ENCODE measurements at places on chromosomes 3 and 15.

DNA sequence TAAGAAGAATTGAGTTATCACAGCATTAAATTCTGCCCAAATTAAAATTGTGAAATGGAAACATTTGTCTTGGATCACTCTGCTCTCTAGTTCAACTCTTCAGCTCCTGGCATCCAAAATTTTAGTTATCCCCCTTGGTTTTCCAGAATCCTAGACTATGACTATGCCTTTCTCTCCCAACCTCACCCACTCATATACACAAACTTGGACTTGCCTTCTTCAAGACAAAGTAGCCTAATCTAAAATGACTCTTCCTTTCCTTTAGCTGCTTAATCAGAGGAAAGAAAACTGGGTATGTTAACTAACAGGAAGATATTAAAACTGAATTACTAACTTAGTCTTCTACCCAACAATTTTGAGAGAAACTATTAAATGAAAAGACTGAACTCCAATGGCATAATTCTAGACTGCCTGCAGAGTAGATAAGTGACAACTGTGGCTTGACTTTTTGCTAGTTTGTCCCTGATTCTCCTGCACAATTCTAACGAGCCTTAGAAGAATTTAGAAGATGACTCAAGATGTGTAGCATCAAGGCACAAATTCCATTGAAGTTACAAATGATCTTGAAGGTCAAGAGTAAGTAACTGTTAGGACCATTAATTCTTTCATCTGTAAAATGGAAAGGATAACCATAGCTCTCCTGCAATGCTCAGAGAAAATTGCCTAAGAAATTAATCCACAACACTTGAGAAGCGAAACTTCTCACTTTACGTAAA, 5.2 kb upstream of the GOLIM4 start:
- no peak for DNase-seq

DNA sequence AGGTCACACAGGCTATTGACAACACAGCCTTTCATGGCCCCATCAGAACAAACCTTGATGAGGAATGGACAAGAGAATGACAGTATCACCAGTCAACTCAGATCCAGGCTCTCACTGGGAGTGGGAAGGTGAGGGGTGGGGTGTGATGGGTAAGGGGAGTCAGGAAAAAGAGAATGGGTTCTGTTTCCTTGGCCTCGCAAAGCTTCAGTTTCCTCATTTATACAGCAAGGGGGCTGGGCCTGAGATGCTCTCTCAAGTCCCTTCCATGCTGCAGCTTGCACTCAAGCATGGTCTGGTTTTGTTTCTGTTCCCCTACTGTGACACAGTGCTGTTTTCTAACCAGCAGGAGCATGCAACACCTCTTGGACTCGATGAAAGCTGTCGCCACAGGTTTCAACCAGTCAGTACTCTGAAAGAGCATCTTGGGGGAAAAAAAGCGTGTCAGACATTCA, 65.7 kb upstream of the IL12A start:
- no peak for DNase-seq

DNA sequence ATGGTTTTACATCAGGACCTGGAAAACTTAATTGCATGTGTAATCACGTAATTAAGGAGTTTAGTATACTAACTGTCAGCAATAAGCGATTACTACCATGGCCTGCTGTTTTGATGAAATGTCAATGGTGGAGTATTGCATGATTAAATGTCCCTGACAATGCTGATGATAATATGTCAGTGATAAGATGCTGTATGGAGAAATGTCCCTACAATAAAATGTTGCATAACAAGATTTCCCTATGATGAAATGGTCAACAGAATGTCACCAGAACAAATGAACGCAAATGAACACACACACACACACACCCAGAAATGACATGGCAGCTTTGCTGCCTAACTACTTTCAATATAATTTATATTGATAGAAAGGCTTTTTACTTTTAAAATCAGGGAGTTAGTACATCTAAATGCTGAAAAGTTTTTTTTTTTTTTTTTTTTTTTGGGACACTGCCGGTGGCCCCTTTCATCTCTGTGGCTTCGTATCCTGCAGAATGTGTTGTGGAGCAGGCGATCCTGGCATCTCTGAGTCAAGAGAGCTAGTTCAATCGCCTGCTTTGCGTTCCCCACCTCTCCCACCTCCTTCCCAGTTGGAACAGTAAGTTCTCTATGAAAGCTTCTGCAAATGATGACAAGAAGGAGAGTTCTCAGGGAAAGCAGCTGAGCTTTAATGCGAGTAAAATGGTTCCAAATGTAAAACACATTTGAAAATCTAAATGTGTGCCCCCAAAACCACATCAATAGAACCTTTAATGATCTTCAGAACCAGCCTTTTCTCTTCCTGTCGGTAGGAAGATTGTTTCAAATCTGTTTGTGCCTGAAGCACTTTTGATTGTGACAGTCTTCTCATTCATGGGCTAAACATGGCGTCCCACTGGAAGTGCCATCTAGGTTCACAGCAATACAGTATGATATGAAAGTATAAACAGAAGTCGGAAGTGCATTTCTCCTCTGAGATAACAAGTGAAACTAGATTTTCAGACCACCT, 170.1 kb upstream of the GBE1 start:
- DNase-seq, result no peak

DNA sequence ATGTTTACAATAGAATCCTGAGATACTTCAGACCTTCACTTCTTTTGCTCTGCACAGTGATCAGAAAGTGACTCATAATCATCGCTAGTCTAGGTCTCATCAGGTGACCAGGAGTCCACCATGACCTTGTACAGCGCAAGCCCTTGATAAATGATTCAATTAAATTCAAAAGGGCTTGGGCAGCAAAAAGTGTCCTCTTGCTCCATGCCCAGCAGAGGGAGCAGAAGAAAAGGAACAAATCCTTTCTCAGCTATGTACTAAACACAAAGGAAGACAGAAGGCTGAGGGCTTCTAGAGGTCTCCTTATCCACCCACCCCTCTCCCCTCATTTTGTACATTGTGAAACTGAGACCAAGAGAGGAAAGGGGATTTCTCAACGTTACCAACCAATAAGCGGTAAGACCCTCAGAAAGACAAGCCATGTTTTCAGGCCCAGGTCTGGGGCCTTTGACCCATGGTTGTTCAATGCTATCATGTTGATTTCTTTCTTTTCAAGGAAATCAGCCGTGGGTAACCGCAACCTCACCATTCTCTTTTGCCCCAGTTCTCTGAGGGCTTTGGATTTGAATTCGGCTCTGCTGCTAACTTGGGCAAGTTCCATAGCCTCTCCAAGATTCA, 74.8 kb downstream of the AQP9 start:
- no peak for DNase-seq

DNA sequence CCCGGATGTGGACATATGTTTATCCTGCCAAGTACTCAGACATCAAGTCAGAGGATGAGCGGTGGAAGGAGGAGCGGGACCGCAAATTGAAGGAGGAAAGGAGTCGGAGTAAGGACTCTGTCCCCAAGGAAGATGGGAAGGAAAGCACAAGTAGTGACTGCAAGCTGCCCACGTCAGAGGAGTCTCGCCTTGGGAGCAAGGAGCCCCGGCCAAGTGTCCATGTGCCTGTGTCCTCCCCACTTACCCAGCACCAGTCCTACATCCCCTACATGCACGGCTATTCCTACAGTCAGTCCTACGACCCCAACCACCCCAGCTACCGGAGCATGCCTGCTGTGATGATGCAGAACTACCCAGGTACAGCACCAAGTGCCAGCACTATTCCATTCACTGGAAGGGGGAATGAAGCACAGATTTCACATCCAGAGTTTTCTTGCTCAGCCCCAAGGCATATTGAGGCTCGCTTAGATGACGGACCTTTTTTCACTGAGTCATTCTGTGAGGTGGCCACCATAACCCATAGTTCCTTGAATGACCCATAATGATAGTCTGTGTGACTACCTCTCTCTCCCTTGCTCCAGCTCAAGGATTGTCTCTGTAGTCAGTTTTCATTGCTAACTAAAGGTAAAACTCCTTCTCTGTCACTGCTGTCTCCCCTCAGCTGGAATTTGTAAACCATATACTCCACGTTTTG, 97.1 kb downstream of the RBPMS2 start:
- no peak for DNase-seq

- DNase-seq, result no peak
These were observed 55.5 kb upstream of the TOPAZ1 start for GRCh38 chr3:44186111-44186672.
